ENCODE measurements at places on chromosomes 7 and 10. TPM values are rescaled to one million over a fixed set of nuclear protein-coding genes. Genes with fewer than 3 reads are reported as not detected.

The MRLN gene
- not detected for total RNA-seq

The CUL2 gene
- total RNA-seq, result 21.6 TPM

DNA sequence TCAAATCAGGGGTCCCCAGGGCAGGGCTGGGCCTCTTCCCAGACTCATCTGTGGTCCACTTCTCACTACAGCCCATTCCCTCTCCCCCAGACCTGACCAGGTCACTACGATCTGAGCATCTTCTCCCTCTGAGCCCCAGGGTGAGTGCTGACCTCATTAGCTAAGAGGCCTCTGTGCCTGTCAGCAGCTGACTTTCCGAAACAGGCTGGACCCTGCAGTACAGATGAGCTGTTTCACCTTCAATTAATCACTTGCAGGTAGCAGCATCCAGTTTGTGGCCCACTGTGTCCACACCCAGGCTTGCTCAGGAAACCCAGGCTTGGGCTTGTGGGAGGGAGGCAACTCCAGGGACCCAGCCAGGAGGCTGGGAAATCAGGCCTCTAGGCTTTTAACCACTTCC lies 24.3 kb downstream of the SRRM3 start:
- H3K4me3 ChIP-seq, result no peak overlapping the region
- no peak overlapping the region for H3K27ac ChIP-seq
- H3K4me1 ChIP-seq, result no peaks in the 10 kb centered on the region
- DNase-seq, result no peak

- no peaks in the 10 kb centered on the region for H3K27me3 ChIP-seq
- no peak overlapping the region for H3K27ac ChIP-seq
- peak; percentile 54 for DNase-seq
- H3K4me1 ChIP-seq, result no peaks in the 10 kb centered on the region
- H3K4me3 ChIP-seq, result no peak overlapping the region
These were observed 560.9 kb downstream of the SDK1 start for GRCh38 chr7:3861941-3862340.

GRCh38 chr10:86113501-86113900 lies 253.1 kb downstream of the GRID1 start:
- no peak for DNase-seq
- no peak overlapping the region for H3K27ac ChIP-seq
- H3K4me3 ChIP-seq, result no peak overlapping the region
- no peaks in the 10 kb centered on the region for H3K27me3 ChIP-seq
- H3K36me3 ChIP-seq, result no peaks in the 10 kb centered on the region

DNA sequence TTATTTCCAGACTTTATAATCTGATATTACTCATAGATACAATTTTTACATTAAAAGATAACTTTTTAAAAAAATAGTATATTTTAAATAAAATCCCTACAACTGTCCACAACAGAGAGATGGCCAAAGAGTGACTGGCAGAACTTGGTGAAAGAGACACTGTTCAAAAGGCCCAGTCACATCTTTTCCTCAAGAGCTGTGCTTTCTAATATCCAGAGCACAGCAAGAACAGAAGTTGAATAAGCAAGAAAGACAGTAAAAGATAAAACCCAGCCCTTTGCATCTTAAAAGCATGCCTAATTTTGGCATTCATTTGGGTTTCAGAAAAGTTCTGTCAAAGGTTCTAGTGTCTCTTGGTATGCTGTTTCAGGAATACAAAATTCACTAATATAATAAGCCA lies 6.9 kb downstream of the WASL start:
- no peak overlapping the region for H3K4me3 ChIP-seq
- no peak for DNase-seq
- no peaks in the 10 kb centered on the region for H3K36me3 ChIP-seq
- H3K27ac ChIP-seq, result no peak overlapping the region
- no peaks in the 10 kb centered on the region for H3K27me3 ChIP-seq
